ENCODE measurements at places on chromosomes 6 and 20.

DNA sequence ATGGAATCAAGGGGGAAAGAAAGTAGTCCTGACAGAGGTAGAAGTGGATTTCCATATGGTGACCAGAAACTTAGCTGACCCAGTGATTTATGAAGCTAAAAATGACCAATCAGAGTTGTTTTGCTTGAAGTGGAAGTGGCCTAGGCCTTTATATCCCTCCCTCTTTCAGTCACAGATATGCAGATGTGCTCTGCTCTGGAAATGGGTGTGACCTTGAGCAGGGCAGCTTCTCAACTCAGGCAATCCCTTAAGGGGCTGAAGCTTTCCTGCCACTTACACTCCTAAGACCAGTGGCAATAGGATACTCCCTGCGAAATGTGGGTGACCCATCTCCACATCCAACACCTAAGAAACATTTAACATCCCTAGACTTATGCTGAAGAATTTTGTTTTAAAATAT lies 256.6 kb downstream of the EYS start:
- H3K4me1 ChIP-seq, result no peaks in the 10 kb centered on the region
- H3K4me3 ChIP-seq, result no peak overlapping the region
- H3K27ac ChIP-seq, result no peak overlapping the region
- no peaks in the 10 kb centered on the region for H3K27me3 ChIP-seq
- no peak for DNase-seq

DNA sequence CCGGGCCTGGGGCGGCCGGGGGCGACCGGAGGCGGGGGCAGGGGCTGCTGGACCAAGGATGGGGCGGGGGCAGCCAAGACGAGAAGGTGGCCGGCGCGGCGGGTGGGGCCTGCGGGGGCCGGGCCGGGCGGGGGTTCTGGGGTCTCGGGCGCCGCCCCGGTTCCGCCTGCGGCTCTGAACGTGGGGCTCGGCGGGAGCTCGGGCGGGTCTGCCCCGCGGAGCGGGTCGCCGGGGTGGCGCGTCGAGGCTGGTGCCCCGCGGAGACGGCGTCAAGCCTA lies 204 bp downstream of the ADRM1 start:
- no peaks in the 10 kb centered on the region for H3K27me3 ChIP-seq
- peaks cover 49% of the 10 kb centered on the region for H3K4me1 ChIP-seq

DNA sequence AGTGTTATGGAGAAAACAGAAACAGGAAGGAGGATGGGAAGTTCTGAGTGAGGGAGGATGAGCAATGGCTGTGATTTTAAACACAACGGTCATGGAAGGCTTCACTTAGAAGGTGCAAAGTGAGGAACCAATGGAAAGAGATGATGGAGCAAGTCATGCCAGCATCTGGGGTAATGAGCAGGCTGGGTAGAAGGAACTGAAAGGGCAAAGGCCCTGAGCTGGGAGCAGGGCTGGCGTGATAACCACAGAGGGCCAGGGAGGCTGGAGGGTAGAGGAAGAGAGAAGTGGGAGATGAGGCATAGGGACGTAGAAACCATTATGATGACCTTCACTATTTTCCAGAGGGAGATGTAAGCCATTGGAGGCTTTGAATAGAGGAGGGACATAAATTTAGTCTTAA lies 43.6 kb downstream of the NHLRC1 start:
- no peaks in the 10 kb centered on the region for H3K36me3 ChIP-seq
- no peaks in the 10 kb centered on the region for H3K27me3 ChIP-seq
- H3K27ac ChIP-seq, result no peak overlapping the region
- H3K4me3 ChIP-seq, result no peak overlapping the region
- H3K4me1 ChIP-seq, result no peaks in the 10 kb centered on the region

- no peak overlapping the region for H3K4me3 ChIP-seq
- DNase-seq, result no peak
- no peaks in the 10 kb centered on the region for H3K4me1 ChIP-seq
These were observed 143.8 kb downstream of the ERMARD start for GRCh38 chr6:169895000-169895759.

- H3K4me1 ChIP-seq, result no peaks in the 10 kb centered on the region
- no peak overlapping the region for H3K27ac ChIP-seq
- H3K36me3 ChIP-seq, result no peaks in the 10 kb centered on the region
- H3K4me3 ChIP-seq, result no peak overlapping the region
- H3K27me3 ChIP-seq, result no peaks in the 10 kb centered on the region
- DNase-seq, result no peak
These were observed 165.9 kb upstream of the IRAK1BP1 start for GRCh38 chr6:78701407-78701806.

DNA sequence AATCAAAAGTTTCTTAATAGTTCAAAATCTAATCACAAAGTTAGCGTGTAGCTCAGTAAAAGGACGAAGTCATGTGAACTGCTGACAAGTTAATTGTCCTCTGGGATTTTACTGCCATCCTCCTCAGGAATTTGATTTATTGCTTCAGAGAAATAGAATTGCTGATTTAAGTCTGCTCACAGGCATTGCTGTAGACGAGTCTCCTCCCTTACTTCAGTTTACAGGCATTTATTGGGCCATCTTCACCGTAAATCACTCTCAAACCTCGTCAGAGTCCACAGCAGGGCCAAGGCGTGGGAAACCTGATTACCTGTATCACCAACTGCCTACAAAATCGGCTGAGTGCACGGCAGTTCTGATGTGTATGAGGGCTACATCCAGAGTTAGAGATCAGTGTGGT lies 119.1 kb upstream of the PDE10A start:
- no peak overlapping the region for H3K4me3 ChIP-seq
- no peak overlapping the region for H3K27ac ChIP-seq
- H3K36me3 ChIP-seq, result no peaks in the 10 kb centered on the region
- no peak for DNase-seq

DNA sequence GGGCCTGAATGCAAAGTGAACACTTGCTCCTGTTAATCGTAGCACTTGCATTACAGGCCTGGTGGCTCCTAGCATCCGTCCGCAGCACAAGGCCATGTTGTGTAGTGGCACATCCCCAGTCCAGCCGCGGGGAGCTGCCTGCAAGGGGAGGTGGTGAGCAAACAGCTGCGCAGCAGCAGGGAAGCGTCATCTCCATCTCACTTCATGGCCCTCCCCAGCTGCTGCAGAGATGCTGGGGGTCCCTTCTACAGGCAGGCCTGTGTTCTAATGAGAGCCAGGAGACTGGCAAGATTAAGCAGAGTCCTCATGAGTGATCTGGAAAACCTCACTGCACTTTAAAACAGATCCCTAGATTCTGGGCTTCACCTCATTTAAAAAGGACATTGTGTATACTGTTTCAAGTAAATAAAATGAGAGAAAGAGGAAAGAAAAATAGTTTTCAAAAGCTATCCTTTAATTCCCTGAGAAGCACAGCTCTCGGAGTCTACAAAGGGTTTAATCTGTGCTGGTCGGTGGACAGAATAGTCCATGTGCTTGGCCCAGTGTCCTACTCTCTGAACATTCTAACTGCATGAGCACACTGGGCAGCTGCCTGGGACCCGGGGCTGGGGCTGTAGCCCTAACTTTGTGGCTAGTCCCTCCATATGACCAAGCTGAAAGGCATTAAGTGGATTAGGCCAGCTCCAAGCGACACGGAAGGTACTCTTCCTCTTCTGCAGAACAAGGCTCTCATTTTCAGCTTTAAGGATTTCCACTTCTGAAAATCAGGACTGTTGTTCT lies 125.8 kb downstream of the LY86 start:
- H3K4me3 ChIP-seq, result no peak overlapping the region
- peaks cover 39% of the 10 kb centered on the region for H3K4me1 ChIP-seq
- no peaks in the 10 kb centered on the region for H3K36me3 ChIP-seq
- H3K27me3 ChIP-seq, result no peaks in the 10 kb centered on the region

GRCh38 chr20:25274891-25275812 lies 27.3 kb downstream of the PYGB start:
- H3K36me3 ChIP-seq, result peaks cover 86% of the 10 kb centered on the region
- no peak overlapping the region for H3K4me3 ChIP-seq
- no peaks in the 10 kb centered on the region for H3K27me3 ChIP-seq

DNA sequence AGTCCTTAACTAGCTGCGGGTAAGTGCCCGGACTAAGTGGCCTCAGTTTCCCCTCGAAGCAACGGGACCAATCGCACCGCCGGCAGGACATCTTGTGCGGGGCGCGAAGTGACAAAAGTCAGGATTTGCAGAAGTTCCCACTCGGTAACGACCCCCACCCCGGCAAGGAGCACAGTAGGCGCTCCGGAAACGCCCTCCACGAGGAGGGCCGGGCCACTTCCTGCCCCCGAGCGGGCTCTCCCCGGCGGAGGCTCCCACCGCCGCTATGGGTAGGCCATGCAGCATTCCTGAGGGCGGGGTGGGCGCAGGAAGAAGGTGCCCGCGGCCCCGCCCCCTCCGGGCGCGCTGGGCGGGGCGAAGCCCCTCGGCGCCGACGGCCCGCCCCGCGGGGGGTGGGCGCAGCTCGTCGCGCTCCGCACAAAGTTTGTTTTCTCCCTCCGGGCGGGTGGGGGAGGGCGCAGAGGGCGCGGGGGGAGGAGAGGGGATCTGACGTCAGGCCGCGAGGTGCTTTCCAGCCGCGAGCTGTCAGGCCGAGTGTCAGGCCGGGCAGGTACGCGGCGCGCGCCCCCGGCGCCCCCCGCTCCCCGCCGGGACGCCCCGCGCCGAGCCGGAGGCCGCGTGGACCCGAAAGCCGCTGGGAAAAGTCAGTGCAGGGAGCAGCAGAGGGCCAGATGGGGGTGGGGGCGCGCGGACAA lies at the start of gene TGIF2:
Gene TGIF2 (plus strand): TSS at position 495 of the 695 bp plus-strand sequence. CDS start 5,178 bp downstream, outside the sequence.
- DNase-seq, result peak; percentile 90
- peak within 1 kb of the TSS; percentile 85 for H3K4me3 ChIP-seq
- H3K36me3 ChIP-seq, result no peaks in the 10 kb centered on the region
- H3K4me1 ChIP-seq, result peaks cover 36% of the 10 kb centered on the region

GRCh38 chr6:34487536-34487935 lies 21.7 kb downstream of the PACSIN1 start:
- H3K4me3 ChIP-seq, result no peak overlapping the region
- DNase-seq, result no peak
- no peak overlapping the region for H3K27ac ChIP-seq
- H3K4me1 ChIP-seq, result peaks cover 3% of the 10 kb centered on the region

DNA sequence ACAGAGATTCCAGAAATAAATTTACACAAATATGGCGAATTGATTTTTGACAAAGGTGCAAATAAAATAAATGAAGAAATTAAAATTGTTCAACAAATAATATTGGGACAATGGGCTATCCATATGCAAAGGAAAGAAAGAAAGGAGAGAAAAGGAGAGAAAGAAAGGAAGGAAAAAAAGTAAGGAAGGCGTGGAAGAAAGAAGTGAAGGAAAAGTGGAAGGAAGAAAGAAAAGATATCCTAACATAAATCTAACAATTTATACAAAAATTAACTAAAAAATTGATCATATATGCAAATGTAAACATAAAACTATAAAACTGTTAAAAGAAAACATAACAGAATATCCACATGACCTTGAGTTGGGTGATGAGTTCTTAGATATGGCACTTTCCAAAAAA lies 78.7 kb upstream of the ZNF184 start:
- H3K36me3 ChIP-seq, result no peaks in the 10 kb centered on the region
- no peak overlapping the region for H3K4me3 ChIP-seq
- DNase-seq, result no peak
- H3K4me1 ChIP-seq, result peaks cover 7% of the 10 kb centered on the region
- peaks cover 100% of the 10 kb centered on the region for H3K27me3 ChIP-seq

- no peak overlapping the region for H3K27ac ChIP-seq
- DNase-seq, result no peak
- H3K36me3 ChIP-seq, result peaks cover 39% of the 10 kb centered on the region
- H3K27me3 ChIP-seq, result no peaks in the 10 kb centered on the region
- no peaks in the 10 kb centered on the region for H3K4me1 ChIP-seq
These were observed 53.0 kb downstream of the SERAC1 start for GRCh38 chr6:158115102-158115501.

DNA sequence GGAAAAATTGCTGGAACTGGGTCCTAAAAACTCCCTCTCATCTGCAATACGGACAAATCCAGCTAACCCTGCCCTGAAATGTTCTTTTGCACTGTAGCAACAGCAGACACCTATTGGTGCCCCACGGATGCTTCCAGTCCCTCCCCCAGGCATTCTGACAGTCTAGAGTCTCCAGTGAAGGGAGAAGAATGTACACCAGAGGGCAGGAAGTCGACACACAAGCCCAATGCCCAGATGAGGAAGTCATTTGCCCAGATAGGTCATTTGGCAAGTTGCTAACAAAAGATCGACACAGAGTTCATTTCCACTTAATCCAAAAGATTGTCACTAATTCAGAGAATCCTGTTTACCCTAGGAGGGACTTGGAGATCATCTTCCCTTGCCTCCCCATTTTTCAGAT lies 293.0 kb upstream of the PRDM1 start:
- no peaks in the 10 kb centered on the region for H3K27me3 ChIP-seq
- no peak overlapping the region for H3K27ac ChIP-seq
- no peak overlapping the region for H3K4me3 ChIP-seq

GRCh38 chr20:37846573-37846972 lies 56.4 kb upstream of the VSTM2L start:
- no peak overlapping the region for H3K27ac ChIP-seq
- peaks cover 67% of the 10 kb centered on the region for H3K36me3 ChIP-seq
- no peak overlapping the region for H3K4me3 ChIP-seq
- H3K27me3 ChIP-seq, result no peaks in the 10 kb centered on the region

DNA sequence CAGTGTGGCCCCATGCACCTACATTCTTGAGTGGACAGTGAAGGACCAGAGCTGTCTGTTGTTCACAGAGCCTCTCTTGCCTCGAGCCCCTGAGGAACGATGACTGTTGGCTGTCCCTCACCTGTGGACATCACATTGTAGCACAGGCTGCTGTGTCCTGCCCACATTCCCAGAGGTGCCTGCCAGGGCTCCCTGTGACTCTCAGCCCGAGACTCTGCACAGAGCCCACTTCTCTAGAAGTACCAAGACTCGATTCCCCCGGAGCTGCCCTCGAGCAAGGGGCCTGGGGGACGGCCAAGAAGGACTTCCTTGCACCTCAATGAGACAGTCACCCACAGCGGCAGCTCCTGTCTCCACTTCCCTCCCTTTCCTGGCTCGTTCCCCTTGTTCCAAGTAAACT lies 28.6 kb upstream of the DLGAP4 start:
- H3K4me3 ChIP-seq, result no peak overlapping the region
- no peak overlapping the region for H3K27ac ChIP-seq
- H3K27me3 ChIP-seq, result peaks cover 40% of the 10 kb centered on the region

DNA sequence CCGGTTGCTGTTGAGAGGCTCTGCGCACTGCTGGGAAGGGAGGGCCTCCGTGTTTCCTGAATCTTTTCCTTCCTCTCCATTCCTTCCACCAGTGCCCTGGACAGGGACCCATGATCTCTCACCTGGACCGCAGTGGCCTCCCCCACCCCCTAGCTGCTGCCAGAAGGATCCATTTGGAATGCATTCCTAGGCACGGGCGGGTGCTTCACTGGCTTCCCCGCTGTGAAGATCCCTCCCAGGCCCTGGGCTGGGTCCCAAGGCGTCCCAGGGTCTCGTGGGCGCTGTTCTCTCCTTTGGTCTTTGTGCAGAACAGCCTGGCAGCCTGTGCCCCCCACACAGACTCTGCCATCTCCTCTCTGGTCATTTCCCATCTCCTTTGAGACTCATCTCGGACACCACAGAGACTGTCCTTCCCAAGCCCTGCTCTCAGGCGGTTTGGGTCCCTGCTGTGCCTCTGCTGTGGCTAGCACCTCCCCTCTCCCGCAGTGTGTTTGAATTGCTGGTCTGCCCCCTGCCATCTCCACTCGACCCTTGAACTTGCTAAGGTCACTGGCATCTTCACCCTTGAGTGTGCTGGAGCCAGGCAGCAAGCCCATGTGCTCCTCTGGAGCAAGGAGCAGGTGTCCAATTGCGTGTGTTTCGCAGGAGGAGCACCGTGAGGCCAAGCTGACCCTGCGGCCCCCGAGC lies 59.0 kb downstream of the TCP11 start:
- no peaks in the 10 kb centered on the region for H3K27me3 ChIP-seq
- H3K4me3 ChIP-seq, result peak overlapping the region; percentile 21
- H3K4me1 ChIP-seq, result peaks cover 73% of the 10 kb centered on the region
- peaks cover 92% of the 10 kb centered on the region for H3K36me3 ChIP-seq
- peak overlapping the region; percentile 88 for H3K27ac ChIP-seq
- DNase-seq, result peak; percentile 63

GRCh38 chr6:163750431-163751031 lies 336.0 kb downstream of the QKI start:
- no peaks in the 10 kb centered on the region for H3K27me3 ChIP-seq
- H3K4me3 ChIP-seq, result no peak overlapping the region
- DNase-seq, result no peak
- peak overlapping the region; percentile 21 for H3K27ac ChIP-seq
- no peaks in the 10 kb centered on the region for H3K36me3 ChIP-seq

Data from suprapubic skin (tissue), 4 donors.